ENCODE measurements at places on chromosomes 13 and 19.

DNA sequence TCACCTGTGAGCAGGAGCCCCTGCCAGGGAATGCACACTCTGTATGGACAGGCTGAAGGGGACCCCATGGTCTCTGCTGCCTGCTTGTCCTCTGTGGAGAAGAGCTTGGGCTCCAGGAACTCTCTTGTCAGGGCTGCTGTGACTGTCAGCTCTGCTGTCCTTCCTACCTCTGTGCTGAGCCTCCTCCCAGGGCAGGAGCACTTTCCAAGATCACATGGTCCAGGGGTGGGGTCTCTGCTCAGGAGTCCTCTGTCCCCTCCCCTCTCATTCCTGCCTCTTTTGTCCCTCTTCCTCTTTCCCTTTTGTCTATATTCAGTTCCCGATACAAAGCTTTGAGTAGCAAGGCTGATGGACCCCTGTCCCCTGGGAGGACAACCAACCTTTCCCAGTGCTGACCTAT lies at the start of gene CEACAM7:
Gene CEACAM7, minus strand, starts transcription at position 173 of the 400 bp plus-strand sequence. Its CDS starts 105 bp downstream, at position 68.
- DNase-seq, result no peak

- no peak for DNase-seq
Measured at GRCh38 chr13:38635030-38635429, 51.8 kb upstream of the FREM2 start.

DNA sequence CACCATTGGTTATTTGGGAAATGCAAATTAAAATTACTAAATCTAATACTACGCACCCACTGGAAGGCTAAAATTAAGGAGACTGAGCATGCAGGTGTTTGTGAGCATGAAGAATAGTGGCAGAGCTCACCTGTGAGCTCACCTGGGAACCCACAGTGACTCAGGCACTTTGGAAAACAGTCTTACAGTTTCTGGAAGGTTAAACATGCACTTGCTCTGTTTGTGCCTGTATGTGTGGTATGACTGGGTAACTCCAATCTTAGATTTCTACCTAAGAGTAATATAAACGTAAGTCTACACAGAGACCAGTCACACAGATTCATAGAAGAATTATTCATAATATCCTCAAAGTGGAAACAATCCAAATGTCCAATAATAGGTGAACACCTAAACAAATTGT lies 318.8 kb downstream of the ATP8A2 start:
- DNase-seq, result no peak

DNA sequence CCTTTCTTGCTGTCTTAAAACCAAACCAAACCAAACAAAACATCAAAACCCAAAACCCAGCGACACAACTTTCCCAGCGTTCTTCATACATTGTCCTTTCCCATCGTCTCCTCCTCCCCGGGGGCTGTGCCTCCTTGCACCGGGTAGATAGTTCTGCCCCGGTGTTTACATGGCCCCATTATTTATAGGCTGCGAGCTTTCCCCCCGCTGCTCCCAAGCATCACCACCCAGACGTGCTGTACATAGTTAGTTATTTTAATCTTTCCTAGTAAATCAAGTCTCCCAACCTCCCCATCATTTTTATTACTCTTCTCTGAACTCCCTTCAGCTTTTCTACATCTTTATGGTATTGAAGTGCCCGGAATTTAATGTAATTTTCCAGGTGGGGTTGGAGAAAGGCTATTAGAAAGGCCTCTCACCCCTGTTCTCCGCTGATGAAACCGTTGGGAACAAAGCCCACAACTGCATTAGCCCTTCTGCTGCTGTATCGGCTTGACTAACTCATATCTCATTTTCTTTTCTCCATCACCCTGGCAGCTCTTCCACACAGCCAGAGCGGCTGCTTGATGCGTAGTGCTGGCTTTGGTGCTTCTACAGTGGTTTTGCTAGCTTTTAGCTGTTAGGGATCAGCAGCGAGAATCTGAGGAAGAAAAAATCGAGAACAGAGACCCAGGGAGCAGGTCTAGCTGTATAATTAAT lies 53.1 kb downstream of the FGF9 start:
- DNase-seq, result no peak

- no peak for DNase-seq
Measured at GRCh38 chr19:17829855-17830566, 8.7 kb upstream of the INSL3 start.

DNA sequence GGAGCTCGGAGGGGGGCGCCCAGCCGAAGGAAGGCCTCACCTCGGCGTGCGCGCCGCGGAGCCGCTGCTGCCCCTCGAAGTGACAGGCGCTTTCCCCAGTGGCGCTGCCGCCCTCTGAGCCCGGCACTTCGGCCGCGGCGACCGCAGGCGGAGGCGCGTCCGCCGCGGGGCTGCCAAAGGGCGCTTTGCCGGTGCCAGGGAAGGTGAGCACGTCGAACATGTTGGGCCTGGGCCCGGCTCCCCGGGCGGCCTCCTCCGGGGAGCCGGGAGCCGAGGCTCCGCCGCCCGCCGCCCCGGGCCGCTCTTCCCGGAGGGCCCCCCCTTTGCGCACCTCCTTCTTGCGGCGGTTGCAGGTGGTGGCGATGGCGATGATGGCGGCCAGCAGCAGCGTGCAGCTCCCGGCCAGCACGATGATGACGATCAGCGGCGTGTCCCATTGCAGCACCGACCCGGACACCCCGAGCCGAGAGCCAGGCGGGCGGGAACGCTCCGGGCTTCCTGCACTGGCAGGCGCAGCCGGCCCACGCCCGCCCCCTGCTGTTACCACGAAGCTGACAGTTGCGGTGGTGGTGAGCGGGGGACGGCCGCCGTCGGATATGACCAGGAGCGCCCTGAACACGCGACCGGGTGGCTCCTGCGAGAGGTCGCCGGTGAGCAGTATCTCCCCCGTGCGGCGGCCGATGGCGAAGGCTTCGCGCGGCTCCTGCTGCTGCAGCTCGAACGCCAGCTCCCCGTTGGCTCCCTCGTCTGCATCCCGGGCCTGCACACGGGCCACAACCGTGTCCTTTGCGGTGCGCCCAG lies 2.5 kb downstream of the PCDH8 start:
- no peak for DNase-seq

- DNase-seq, result no peak
Measured at GRCh38 chr13:27355894-27356293, 68.5 kb upstream of the GTF3A start.

All from CD4-positive, alpha-beta T cell treated with Interleukin-6 for 4 hours (primary cell).